ENCODE measurements at places on chromosomes 3 and 15.

DNA sequence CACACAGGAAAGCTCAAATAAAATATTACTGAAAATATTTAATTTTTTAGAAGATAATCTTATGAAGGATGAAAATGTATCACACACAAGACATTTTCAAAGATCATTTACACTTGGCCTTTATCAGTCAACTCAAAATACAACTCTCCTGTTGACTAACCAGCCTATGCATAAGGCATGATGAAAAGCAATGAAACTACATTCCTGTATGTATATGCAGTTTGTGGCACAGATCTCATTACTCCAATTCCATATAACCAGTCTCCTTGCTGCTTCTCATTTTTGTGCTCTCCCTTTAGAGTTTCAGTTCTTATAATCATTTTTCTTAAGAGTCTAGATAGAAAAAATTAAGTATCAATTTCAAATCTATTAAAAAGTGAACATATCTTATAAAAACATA is 25.8 kb downstream of the AQR start:
- no peak for DNase-seq

DNA sequence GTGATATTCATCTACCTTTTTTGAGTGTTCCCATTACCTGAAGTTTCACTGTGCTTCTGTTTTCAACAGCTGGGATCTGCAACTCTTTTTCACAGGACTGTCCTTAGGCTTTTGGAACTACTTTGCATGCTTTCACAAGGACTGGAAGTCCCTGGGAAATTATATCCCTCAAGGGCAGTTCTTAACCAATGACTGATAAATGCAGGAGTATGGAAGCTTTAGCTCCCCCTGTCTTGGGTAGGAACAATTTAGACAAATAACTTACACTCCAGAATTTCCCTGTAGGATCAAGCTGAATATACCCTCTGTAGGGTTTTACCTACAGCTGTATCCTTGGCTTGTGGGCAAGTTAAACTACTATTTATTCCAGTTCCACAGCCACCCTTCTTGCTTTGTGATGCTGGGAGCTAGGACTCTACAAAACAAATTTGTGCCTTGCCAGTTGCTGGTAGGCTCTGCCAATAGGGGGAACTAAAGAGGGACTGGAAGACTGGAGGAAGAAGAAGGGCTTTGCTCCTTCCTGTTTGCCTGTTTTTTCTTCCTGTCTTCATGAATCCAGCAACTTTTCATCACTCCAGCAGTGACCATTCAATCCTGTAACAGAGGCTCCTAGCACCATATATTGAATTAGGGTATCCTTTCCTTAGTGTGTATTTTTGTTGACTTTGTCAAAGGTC is 6.8 kb upstream of the ZNF280D start:
- peak; percentile 37 for DNase-seq

- DNase-seq, result no peak
Measured at GRCh38 chr3:189369636-189370035, 197.9 kb downstream of the TPRG1 start.

GRCh38 chr15:70220490-70221096 is 122.9 kb upstream of the TLE3 start:
- DNase-seq, result no peak

GRCh38 chr3:95673215-95673614 is 1141.2 kb upstream of the EPHA6 start:
- no peak for DNase-seq

- DNase-seq, result no peak
Measured at GRCh38 chr3:11431319-11431718, 159.1 kb downstream of the ATG7 start.

DNA sequence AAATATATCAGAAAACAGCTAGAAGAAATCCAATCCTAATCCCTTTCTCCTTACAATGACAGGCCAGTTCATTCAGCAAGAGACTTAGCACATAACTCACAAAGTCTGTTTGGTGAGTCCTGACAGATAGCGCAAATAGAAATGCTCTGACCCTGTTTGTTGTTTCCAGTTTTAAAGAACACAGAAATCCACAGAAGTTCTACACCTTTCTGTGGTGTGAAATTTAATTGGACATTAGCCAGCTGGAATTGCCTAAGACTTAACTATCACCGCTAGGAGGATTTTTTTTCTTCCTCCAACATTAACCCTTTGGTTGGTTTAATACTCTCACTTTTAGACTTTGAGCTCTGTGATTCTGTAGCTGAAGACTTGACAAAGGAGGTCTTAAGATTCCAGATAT is 30.8 kb downstream of the HDC start:
- no peak for DNase-seq

GRCh38 chr3:68535782-68536181 is 396.6 kb downstream of the TAFA4 start:
- DNase-seq, result no peak

DNA sequence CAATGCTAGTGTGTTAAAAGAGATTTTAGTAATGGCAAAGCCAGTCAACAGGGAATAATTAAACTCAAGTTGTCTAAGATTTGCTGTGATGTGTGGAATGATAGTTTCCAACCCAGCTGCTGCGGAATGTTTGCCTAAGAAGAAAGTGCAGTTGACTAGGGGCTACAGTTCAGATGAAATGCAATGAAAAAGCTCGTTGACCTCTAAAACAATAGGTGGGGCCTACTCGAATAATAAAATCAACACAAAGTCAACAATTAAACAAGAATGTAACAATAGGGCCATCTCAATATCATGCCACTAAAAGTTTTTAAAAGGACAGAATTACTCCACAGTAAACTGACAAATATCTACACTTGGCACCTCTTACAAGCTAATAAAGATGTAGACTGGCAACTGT is 484.2 kb downstream of the MECOM start:
- DNase-seq, result no peak

DNA sequence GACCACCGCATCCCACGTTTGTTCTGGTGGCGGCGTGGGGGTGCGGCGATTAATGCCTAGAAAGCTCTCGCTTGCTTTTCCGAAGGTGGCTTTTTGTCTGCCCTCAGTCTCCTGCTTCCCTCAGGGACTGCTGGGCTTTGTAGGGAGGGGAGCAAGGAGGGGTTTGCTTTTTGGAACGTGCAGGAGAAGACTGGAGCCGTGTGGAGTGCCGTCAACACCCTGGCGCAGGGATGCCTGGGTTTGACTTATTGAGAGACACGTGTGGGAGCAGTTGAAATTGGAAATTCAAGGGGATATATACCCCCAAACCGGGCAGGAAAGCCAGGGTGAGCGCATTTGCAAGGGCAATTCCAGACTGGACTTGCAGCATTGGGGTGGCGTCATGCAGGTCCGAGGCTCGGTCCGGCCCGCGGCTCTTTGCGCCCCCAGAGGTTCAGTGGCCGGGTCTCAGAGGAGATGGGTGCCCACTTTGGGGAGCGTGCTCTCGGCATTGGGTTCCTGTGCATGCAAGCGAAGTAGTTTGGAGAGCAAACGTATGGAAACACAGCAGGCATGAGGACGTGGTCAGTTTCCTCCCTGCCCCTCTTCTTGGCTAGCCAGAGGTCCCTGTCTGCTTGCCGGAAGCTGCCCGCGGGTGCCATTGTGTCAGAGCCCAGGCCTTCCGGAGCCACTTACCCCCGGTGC is 2.1 kb downstream of the EPHB1 start:
- no peak for DNase-seq

All from BE2C (cell line).